Central memory CD8-positive, alpha-beta T cell (primary cell): ENCODE measurements at places on chromosomes 6 and 20.
A peak's percentile ranks its signal among the peaks of the same experiment; 100 is the strongest.

DNA sequence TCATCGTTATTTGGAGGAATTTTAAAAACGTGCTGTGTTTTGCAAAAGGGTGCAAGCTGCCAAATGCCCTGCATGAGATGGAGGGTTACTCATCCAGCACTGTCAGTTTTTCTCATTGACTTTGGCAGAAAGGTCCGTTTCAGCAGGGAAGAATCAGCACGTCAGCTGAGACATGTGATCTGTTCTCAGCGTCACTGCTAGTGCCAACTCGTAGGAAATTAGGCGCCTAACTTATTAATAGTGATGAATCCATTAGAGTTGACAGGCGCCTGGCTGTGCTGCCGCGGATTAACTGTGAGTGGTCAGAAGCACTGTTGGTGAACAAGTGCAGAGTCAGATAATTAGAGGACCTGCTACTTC is 175.5 kb upstream of the FOXQ1 start:
- no peaks in the 10 kb centered on the region for H3K36me3 ChIP-seq
- no peak overlapping the region for H3K27ac ChIP-seq
- no peak overlapping the region for H3K4me3 ChIP-seq
- H3K4me1 ChIP-seq = no peaks in the 10 kb centered on the region
- no peak for DNase-seq

GRCh38 chr20:438571-439469 is 23.5 kb downstream of the TBC1D20 start:
- peaks cover 57% of the 10 kb centered on the region for H3K4me1 ChIP-seq
- H3K27me3 ChIP-seq = no peaks in the 10 kb centered on the region
- H3K36me3 ChIP-seq = peaks cover 42% of the 10 kb centered on the region
- peak overlapping the region; percentile 60 for H3K4me3 ChIP-seq
- H3K27ac ChIP-seq = peak overlapping the region; percentile 78

DNA sequence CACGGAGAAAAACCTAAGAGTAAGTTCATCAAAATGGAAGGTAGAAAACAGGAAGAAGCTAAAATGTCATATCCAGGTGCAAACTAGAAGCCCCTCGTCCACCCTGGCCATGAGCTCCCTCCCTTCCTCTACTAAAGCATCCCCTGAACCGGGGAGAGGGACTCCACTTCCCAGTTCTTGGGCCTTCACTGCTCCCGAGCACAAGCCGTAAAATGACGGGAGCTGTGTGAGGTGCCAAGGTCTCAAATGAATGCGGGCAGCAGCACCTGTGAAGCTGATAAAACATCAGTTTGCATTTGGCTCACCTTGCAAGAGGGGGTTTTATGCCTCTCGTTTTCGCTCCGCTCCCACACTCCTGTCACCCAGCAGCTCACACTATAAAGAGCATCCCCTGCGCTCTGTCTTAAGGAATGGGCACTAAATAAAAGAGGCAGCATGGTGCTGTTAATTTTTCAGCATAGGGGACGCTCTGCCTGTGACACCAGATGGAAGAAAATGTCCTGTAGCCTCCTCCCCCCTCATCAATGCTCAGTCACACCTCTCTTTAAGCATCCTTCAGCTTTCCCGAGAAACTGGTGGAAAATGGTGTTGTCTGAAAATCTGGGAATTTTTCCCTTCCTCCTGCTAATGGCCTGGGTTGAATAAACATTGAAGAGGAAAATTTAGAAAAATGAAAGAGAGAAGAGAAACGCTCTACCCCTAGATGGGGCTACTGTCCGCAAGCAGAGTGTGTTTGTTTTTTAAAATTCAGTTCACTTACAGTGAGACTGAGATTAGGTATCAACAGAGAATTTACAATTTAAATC is 563.0 kb upstream of the AGPAT4 start:
- no peak for DNase-seq
- H3K36me3 ChIP-seq = no peaks in the 10 kb centered on the region
- H3K27ac ChIP-seq = no peak overlapping the region
- no peaks in the 10 kb centered on the region for H3K4me1 ChIP-seq

- no peak overlapping the region for H3K4me3 ChIP-seq
- no peaks in the 10 kb centered on the region for H3K4me1 ChIP-seq
- no peaks in the 10 kb centered on the region for H3K27me3 ChIP-seq
- H3K27ac ChIP-seq = no peak overlapping the region
- no peak for DNase-seq
These were observed 106.8 kb upstream of the HS3ST5 start for GRCh38 chr6:114449659-114450058.

DNA sequence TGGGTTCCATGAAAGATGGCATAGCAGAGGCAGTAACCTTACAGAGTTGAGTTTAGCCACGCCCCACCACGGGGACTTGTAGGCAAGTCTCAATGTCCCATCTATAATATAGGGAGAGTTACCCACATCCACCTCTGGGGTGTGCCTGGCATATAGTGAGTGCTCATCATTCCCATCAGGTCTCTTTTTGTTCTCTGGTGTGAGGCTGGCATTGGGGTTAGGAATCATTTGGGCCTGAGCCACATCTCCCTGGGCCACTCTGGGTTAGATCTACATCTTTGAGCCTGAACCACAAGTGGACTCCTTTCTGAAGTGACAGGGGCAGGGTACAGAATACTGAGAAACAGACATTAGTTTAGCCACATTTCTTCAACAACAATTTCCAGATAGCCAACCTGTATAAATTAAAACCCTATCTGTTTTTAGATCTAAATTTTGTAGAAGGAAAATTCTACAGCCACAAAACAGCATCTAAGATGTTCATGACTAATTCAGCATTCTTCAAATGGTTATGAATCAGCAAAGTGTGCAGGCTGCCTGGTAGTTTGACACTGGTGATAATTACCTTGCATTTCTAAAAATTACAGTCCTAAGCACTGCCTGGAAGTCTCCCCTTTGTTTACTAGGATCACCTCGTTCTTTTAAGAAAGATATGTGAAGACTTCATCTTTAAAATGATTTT is 20.1 kb downstream of the RNF24 start:
- peaks cover 5% of the 10 kb centered on the region for H3K36me3 ChIP-seq
- H3K4me1 ChIP-seq = peaks cover 25% of the 10 kb centered on the region
- DNase-seq = no peak

GRCh38 chr6:31579546-31580437 is 2.4 kb downstream of the LTB start:
- peaks cover 38% of the 10 kb centered on the region for H3K36me3 ChIP-seq
- H3K4me1 ChIP-seq = peaks cover 81% of the 10 kb centered on the region
- no peak for DNase-seq
- no peaks in the 10 kb centered on the region for H3K27me3 ChIP-seq
- peak overlapping the region; percentile 91 for H3K4me3 ChIP-seq

- no peak overlapping the region for H3K4me3 ChIP-seq
- peaks cover 39% of the 10 kb centered on the region for H3K27me3 ChIP-seq
- DNase-seq = no peak
- no peaks in the 10 kb centered on the region for H3K4me1 ChIP-seq
These were observed 325.2 kb upstream of the CNR1 start for GRCh38 chr6:88491266-88491880.

GRCh38 chr20:2822073-2822472 is 5.9 kb downstream of the TMEM239 start:
- peaks cover 20% of the 10 kb centered on the region for H3K27me3 ChIP-seq
- peaks cover 2% of the 10 kb centered on the region for H3K36me3 ChIP-seq
- H3K4me1 ChIP-seq = peaks cover 31% of the 10 kb centered on the region
- peak overlapping the region; percentile 8 for H3K27ac ChIP-seq
- peak overlapping the region; percentile 70 for H3K4me3 ChIP-seq

- DNase-seq = no peak
- H3K4me3 ChIP-seq = no peak overlapping the region
- peaks cover 2% of the 10 kb centered on the region for H3K36me3 ChIP-seq
These were observed 2.0 kb upstream of the SLC17A3 start for GRCh38 chr6:25875926-25876602.

GRCh38 chr20:53608071-53608455 is 14.4 kb upstream of the ZNF217 start:
- peak overlapping the region; percentile 78 for H3K4me3 ChIP-seq
- H3K4me1 ChIP-seq = peaks cover 36% of the 10 kb centered on the region
- DNase-seq = no peak
- H3K27me3 ChIP-seq = no peaks in the 10 kb centered on the region
- peaks cover 17% of the 10 kb centered on the region for H3K36me3 ChIP-seq

- peaks cover 50% of the 10 kb centered on the region for H3K27me3 ChIP-seq
- H3K4me3 ChIP-seq = no peak overlapping the region
- H3K4me1 ChIP-seq = no peaks in the 10 kb centered on the region
- H3K27ac ChIP-seq = no peak overlapping the region
- no peaks in the 10 kb centered on the region for H3K36me3 ChIP-seq
These were observed 87.5 kb upstream of the NAA20 start for GRCh38 chr20:19929481-19930145.

DNA sequence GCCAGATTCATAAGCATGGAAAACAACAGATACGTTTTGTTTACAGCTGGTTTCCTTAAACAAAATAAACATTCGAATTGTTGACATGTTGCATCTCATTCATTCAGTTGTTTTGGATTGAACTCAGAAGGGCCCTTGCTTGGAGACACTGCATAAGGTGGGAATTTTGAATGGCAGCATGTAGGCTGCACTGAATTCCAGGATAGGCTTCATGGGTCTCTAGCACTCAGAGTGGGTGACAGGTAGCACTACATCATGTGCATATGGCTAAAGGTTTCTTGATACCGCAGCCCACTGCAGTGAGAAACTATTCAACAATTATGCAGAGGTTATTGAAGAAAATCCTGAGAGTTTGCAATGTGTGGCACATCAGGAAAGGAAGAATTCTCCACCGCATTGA is 1.6 kb downstream of the BEND6 start:
- no peak overlapping the region for H3K4me3 ChIP-seq
- no peak overlapping the region for H3K27ac ChIP-seq
- peaks cover 71% of the 10 kb centered on the region for H3K27me3 ChIP-seq
- no peak for DNase-seq
- peaks cover 18% of the 10 kb centered on the region for H3K4me1 ChIP-seq
- H3K36me3 ChIP-seq = peaks cover 2% of the 10 kb centered on the region

GRCh38 chr6:1407499-1407990 is 18.2 kb downstream of the FOXF2 start:
- no peak overlapping the region for H3K4me3 ChIP-seq
- DNase-seq = no peak
- peaks cover 3% of the 10 kb centered on the region for H3K36me3 ChIP-seq
- peaks cover 19% of the 10 kb centered on the region for H3K27me3 ChIP-seq

DNA sequence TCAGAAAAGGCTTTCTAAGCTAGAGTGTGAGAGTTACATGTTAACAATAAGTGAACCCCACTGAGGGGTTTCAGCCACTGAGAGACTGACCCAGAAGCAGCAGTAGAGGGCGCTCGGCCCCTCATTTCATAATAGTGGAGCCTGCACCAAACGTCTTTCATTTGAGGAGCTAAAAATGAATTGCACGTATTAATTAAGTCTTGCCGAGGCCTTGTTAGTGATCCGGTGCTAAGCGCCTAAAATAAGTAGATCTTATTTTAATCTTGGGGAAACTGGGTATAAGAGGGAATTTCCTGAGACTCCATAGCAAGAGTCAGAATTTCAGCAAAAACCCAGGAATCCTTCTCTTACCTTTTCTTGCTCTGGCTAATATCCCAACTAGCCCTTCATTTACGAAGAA is 209.7 kb downstream of the FARS2 start:
- DNase-seq = no peak
- H3K27me3 ChIP-seq = no peaks in the 10 kb centered on the region
- H3K4me1 ChIP-seq = no peaks in the 10 kb centered on the region
- no peak overlapping the region for H3K4me3 ChIP-seq
- no peak overlapping the region for H3K27ac ChIP-seq

DNA sequence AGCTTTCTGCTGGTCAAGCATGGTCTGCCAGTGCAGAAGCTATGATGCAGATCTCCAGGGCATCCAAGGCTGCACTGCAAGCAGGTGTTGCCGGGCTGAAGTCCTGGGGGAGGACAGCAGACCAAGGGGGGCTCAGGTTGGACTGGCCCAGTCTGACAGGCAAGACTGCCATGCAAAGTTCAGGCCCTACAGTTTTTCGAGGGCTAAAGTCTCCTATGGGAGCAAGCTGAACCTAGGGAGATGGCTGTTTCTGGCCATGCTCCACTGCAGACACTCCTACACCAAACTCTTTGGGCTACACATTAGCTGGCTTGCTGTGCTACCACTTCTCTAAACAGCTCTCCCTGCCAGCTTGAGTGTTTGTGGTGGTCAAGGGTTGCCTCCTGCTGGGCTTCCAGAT is 130.0 kb upstream of the SYNCRIP start:
- no peak for DNase-seq
- no peaks in the 10 kb centered on the region for H3K36me3 ChIP-seq
- no peak overlapping the region for H3K4me3 ChIP-seq
- peaks cover 76% of the 10 kb centered on the region for H3K27me3 ChIP-seq

GRCh38 chr6:90586546-90586835 is 381 bp downstream of the MAP3K7 start:
- H3K27me3 ChIP-seq = peaks cover 12% of the 10 kb centered on the region
- H3K27ac ChIP-seq = peak overlapping the region; percentile 98
- peaks cover 38% of the 10 kb centered on the region for H3K4me1 ChIP-seq
- peak overlapping the region; percentile 91 for H3K4me3 ChIP-seq

DNA sequence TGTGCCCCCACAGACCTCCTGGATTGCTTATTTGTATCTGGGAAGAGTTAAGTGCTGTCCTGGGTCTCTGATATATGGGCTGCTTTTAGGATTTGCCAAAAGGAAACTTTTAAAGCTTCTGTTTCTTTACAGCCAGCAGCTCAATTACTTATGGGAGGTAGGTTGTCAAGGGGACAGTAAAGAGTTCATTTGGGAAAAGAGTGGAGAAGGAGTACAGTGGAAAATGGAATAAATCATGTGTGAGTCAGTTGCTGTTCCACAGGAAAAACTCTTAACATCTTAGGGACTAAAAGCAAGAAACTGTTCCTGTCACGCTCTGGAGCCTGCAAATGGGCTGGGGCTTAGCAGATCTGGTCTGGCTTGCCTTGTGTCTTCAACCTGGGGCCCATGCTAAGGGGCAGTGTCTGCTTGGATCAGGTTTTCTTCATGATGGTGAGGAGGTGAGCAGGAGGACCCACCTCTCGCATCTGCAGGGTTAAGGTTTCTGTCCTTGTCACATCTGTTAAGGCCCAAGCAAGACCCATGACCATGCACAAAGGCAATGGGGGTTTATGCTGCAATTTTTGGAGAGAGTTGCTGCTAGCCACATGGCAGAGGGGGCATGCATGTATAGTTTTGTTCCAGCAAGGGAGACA is 8.7 kb upstream of the CST1 start:
- H3K27ac ChIP-seq = no peak overlapping the region
- no peak overlapping the region for H3K4me3 ChIP-seq
- no peak for DNase-seq
- H3K4me1 ChIP-seq = no peaks in the 10 kb centered on the region

DNA sequence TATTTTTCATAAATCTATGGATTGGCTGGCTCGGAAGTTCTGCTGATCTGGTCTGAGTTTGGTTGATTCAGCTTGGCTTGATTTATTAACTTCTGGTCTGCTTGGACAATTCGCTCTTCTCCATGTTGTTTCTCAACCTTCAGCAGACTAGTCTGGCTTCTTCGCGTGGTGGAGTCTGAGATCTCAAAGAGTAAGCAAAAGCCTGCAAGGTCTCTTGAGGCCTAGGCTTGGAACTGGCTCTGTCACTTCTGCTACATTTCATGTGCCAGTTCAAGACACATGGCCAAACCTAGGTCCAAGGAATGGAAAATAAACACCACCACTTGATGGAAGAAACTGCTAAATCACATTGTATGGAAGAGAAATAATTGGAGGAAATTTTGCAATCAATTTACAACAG is 115.1 kb upstream of the JAG1 start:
- H3K27ac ChIP-seq = no peak overlapping the region
- H3K4me1 ChIP-seq = no peaks in the 10 kb centered on the region
- no peaks in the 10 kb centered on the region for H3K36me3 ChIP-seq
- DNase-seq = no peak
- no peak overlapping the region for H3K4me3 ChIP-seq
